Cortex of kidney (tissue), 1 donor: ENCODE measurements at places on chromosomes 12 and 14.

DNA sequence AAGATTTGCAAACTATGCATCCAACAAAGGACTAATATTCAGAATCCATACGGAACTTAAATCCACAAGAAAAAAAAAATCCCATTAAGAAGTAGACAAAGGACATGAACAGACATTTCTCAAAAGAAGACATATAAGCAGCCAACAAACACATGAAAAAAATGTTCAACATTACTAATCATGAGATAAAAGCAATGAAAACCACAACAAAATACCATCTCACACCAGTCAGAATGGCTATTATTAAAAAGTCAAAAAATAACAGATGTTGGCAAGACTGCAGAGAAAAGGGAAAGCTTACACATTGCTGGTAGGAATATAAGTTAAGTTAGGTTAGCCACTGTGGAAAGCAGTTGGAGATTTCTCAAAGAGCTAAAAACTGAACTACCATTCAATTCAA, 16.2 kb downstream of the CDK17 start:
- DNase-seq, result no peak

DNA sequence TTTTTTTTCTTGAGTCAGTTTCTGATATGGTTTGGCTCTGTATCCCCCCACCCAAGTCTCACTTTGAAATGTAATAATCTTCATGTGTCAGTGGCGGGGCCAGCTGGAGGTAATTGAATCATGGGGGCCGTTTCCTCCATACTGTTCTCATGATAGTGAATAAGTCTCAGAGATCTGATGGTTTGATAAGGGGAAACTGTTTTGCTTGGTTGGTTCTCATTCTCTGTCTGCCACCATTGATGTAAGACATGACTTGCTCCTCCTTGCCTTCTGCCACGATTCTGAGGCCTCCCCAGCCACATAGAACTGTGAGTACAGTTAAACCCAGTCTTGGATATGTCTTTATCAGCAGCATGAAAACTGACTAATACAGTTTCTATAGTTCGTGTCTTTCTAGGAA, 42.9 kb downstream of the WNK1 start:
- no peak for DNase-seq

DNA sequence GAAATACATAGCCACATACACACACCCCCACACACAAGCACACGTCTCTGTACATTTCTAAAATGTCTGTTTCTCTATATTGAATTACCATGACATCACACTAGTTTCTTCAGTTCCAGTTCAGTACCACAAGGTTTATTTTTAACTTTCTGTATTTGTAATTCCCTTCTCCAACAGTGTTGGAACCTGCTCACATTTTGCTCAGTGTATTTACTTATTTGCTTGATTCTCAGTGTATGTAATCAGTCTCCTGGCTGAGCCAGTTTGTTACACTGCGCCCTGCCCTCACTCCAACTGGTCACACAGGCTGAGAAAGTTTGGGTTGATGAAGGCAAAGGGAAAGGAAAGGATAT, 67.1 kb downstream of the MON2 start:
- DNase-seq, result no peak

GRCh38 chr14:44979273-44979672, 17.3 kb downstream of the TOGARAM1 start:
- DNase-seq, result no peak

GRCh38 chr12:66387117-66387516, 84.8 kb downstream of the HELB start:
- DNase-seq, result no peak

DNA sequence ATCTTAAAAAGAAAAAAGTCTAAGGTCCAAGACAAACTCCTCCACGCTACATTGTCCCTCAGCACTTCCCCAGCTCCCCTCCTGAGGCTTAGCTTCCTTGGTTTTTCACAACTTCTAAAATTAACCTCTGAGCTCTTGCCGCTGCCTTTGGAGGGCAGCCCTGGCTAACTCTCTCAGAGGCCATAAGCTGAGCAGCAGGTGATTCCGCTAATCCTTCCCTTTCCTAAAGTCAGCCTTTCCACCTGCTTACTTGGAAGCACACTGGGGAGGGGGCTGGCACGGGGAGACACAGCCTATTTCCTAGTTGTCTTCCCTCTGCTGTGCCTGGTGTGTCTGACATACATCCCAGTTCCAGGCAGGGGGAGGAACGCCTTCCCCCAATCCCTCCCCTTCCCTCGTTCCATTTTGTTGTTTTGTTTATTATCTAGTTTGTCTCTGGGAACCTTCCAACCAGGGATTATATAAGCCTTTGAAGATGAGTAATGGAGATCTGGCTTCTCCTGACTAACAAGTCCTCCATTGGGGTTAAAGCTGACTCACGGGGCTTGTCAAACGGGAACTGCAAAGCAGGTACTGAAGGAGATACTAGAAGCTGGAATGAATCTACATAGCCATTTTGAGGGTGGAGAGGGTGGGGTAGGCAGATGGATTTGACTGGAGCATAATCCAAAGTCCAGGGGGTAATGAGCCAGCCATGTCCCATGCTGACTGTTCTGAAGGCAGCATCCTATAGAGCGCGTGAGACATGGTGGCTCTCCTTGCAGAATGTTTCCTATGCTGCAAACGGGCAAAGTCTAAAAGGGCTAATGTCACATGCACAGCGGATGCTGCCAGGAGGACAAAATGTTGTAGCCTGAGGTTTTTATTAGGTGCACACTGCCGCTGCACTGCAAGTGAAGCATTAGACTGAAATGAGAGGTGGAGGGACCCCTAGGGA, 230.8 kb downstream of the FOXN3 start:
- no peak for DNase-seq

DNA sequence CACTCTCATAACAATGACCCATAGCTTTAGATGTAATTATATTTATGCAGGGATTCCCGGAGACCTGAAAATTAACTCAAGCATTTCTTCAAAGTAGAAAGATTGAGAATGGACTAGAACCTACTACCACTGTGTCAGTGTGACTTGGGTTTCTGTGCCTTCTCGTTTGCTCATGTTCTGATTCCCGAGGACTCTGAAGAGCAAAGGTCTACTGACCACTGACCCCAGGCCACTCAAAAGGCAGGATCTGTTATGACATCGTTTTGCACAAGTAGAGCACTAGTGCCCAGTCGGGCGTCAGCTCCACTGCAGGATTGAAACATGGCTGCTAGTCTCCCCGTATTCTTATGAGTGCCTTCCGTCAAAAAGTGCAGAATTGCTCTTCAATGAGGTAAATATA, 53.8 kb upstream of the DHRS4 start:
- DNase-seq, result no peak

DNA sequence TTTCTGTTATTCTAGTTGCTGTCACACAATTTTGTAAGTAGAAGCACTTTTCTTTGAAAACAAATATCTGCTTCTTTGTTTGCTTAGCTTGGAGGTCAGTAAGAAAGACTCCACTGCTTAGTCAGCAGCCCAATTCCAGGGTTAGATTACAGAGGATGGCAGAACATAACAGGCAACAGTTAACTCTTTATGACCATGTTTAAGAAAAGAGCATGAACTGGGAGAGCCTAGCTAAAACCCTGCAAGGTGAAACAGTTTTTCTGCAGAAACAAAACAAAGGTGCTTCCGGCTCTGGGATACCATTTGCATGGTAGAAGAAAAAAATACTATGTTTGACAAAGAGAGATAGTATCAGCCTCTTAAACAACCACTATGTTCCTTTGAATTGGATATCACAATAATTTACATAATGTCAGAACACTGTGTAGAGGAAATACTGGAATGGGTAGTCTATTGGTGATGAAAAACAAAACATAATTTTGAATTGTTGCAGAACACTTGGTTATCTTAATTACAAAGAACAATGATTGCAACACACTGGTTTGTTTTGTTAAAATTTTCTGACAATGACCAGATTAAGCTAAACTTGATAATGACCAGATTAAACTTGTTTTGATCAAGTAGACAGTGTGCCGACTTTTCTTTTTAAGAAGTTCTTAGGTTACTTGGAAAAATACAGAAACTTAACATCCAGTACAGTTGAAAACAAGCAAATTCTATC, 22.4 kb upstream of the PPM1H start:
- DNase-seq, result no peak

GRCh38 chr12:121325922-121326396, 26.3 kb downstream of the ANAPC5 start:
- DNase-seq, result no peak

GRCh38 chr14:21087294-21088091, 11.0 kb downstream of the ZNF219 start:
- no peak for DNase-seq

- no peak for DNase-seq
Observed at GRCh38 chr12:97342130-97342529, 120.5 kb upstream of the RMST start.

GRCh38 chr12:90172524-90172923, 463.9 kb upstream of the ATP2B1 start:
- DNase-seq, result no peak
